Stimulated activated CD8-positive, alpha-beta memory T cell treated with anti-CD3 and anti-CD28 coated beads, Interleukin-4, amount 100 ng/mL, for 1 hour (primary cell): ENCODE measurements at places on chromosomes 3 and 15.

DNA sequence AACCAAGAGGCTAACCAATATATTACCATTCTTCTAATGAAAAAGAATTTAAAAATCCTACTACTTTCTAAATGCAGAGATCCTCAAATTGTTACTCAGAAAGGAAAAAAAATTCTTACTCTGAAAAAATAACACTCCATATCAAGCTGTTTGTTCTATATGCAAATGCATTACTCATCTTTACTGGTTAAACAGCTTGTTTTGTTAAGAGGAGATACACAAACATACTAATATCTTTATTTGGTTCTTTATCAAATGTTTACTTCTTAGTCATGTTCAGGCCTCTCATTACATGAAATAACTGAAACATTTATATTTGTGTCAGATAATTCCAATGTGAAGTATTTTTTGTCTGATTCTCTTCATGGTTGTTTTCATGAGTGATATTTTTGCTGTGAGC is 146.8 kb downstream of the PCCB start:
- no peak for DNase-seq

DNA sequence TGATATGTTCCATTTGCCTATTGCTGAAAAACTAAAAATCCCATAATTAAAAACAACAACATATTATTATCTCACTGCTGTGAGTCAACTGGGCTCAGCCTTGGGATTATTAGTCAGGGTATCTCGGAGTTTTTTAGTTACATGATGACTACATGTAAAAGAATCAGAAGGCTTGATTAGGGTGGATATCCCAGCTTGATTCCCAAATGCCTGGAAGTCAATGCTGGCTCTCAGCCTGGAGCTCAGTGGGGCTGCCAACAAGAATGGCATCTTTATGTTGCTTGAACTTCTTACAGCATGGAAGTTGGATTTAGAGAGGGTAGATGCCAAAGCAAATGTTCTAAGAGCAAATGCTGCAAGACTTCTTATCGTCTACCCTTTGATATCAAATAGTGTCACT is 278.5 kb downstream of the PLOD2 start:
- DNase-seq = no peak

- no peak for DNase-seq
Measured at GRCh38 chr3:11653298-11654055, 9.8 kb upstream of the VGLL4 start.

DNA sequence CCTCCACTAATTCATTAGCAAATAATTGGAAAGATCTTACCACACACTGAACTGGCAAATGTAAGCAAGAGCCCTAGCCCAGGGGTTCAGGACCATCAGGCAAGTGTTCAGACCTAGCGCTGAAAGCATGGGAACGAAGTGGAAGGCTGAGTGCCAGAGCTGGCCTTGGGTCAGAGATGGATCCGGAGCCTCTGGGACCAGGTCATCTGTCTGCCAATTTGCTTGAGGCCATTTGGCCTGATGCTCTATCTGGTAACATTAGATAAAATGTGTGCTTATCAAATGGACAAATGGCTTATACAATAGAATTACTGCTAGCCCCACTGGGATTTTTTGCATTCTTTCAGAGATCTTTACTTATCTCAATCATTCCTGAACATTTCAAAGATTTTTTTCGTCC is 1.4 kb upstream of the TMC3 start:
- no peak for DNase-seq

DNA sequence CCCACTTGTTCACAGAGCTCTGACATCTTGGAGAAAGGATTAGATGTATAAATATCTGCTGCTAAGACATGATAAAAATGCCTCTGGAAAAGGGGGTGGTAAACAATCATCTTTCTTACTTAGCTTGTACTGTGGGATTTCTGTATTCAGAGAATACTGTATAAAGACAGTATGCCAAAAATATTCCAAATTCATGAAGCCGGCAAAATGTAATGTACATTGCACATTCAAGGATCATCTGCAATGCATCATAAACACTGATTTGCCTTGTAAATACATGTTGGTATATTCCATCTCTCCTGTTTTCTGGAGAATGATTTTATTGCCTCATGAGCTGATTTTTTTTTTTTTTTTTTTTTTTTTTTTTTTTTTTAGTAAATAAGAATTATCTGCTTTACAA is 355.3 kb downstream of the ROBO1 start:
- DNase-seq = no peak
